CD4-positive, alpha-beta T cell (primary cell): ENCODE measurements at places on chromosomes 1 and 21. TPM values are rescaled to one million over a fixed set of nuclear protein-coding genes. Genes with fewer than 3 reads are reported as not detected.

Gene NBPF4
- not detected for total RNA-seq

Gene IL12RB2
- 0.98 TPM for total RNA-seq

Gene DMRTA2
- not detected for total RNA-seq

DNA sequence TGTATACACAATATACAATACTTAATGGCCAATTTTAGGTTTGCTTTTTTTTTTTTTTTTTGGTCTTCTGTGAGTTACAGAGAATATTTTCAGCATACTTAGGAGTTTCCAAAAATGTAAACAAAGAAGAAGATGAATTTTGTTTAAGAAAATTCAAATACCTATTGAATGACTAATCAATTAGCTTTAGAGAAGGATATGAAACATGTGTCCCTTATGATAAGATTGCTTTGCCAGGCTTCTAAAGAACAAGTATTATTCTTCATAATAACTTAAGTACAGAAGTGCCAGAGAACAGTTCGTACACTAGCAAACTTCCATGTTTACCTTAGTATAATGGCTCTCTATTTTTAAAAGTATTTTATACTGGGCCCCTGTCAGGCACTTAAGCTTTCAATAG, 1191.0 kb upstream of the NCAM2 start:
- no peak overlapping the region for H3K4me3 ChIP-seq
- no peaks in the 10 kb centered on the region for H3K27me3 ChIP-seq
- no peak overlapping the region for H3K27ac ChIP-seq
- H3K4me1 ChIP-seq: no peaks in the 10 kb centered on the region
- no peaks in the 10 kb centered on the region for H3K36me3 ChIP-seq

GRCh38 chr21:27776925-27777553, 810.2 kb upstream of the ADAMTS5 start:
- H3K4me1 ChIP-seq: no peaks in the 10 kb centered on the region
- H3K36me3 ChIP-seq: no peaks in the 10 kb centered on the region
- no peak overlapping the region for H3K4me3 ChIP-seq
- no peak for DNase-seq
